ENCODE measurements at places on chromosomes 7 and 10.

GRCh38 chr10:104301907-104302690 lies 33.1 kb downstream of the GSTO2 start:
- no peak for DNase-seq

DNA sequence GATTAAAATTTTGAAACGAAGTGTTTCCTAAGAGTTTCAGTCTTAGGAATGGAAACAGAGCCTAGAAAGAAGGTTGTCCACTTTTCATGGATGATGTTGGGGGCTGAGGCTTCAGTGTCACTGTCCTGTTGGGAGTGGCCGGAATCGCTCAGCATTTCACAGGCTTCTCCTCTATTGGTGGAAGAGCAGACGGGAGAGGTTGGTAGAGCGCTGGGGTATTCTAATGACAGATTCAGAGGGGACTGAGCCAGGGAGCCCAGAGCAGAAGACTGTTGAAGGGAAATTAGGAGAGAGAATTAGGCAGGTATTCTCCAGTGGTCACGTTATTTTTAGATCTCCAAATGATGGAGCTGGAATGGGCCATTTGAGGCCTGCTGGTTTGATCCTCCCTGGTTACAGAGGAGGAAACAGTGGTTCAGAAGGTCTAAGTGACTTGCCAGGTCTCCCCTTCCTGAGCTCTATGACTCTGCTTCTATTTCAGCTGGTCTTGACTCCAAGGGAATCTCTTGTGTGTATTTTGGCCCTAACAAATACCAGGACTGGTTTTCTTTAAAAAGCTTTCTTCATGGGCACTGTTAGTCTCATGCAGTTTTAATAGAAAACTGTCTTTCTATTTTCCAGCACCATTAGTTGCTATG lies 35.7 kb upstream of the EEPD1 start:
- no peak for DNase-seq

- no peak for DNase-seq
Measured at GRCh38 chr10:124737708-124738107, 6.5 kb downstream of the FAM53B start.

- no peak for DNase-seq
Measured at GRCh38 chr10:48234787-48235186, 39.7 kb downstream of the FRMPD2 start.

- DNase-seq = peak; percentile 3
Measured at GRCh38 chr7:45662540-45663166, 88.5 kb downstream of the ADCY1 start.

GRCh38 chr7:35025369-35025870 lies 11.9 kb downstream of the DPY19L1 start:
- no peak for DNase-seq

- peak; percentile 30 for DNase-seq
Measured at GRCh38 chr7:77651575-77652162, 44.6 kb upstream of the RSBN1L start.

DNA sequence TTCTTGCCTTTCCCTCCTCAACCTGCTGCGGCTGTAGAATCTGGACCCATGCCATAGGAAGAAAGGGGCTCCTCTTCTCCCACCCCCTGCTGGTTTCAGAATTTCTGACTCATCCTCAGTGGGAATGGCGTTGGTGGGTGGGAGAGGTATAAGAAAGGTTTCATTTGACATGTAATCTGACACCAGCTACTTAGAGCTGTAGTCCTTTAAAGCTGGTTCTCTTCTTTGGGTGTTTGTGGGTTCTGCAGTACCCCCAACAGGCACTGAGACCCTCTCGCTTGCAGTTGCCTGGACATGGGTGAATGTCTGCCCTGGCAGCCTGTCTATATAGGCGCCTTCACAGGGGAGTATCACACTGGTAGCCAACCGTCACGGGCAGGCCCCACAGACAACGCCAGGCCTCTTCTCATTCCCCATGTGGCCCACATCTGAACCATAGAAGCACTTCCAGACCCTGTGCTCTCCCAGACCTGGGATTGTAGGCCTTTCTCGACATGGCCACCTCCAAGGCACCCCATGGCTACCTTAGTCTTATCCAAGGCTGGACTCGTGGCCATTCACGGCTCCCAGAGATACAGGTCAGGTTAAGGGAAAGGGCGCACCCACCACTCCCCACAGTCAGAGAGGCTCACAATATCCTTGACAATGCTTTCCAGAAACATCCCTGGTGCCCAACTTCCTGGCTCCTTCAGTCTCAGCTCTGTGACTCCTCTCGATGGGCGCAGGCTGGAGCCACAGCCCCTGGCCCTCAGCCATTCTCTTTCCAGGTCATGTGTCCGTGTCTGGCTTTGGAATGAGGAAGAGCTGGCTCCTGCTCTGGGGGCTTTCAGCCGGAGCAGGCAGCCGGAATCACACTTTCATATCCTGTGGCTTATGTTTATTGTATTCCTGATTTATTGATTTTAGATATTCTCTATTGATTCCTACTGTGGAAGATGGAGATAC lies 17.5 kb downstream of the ZNF862 start:
- no peak for DNase-seq

DNA sequence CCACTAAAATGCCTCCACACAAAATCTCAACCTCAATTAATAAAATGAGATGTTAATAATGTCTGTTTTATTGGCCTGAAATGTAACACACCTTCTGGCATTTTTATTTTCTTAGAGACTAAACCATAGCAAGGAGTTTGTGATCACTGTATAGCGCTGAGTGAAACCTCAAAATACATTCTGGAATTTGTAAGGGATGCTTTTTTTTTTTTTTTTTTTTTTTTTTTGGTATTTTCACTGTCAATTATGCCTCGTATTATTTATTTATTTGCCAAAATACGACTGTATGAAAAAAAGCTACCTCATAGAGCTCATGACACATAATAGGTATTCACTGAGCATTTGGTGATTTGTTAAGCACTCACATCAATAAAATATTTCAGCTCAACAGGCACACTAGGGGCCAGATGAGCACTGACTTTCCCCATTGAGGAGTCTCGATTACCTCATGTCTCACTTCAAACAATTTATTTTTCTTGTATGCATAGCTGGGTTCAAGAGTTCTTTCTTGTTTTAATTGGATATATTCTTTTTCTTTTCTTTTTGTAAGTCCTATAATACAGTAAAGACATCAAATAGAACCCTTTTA lies 36.5 kb downstream of the SEMA3C start:
- no peak for DNase-seq

DNA sequence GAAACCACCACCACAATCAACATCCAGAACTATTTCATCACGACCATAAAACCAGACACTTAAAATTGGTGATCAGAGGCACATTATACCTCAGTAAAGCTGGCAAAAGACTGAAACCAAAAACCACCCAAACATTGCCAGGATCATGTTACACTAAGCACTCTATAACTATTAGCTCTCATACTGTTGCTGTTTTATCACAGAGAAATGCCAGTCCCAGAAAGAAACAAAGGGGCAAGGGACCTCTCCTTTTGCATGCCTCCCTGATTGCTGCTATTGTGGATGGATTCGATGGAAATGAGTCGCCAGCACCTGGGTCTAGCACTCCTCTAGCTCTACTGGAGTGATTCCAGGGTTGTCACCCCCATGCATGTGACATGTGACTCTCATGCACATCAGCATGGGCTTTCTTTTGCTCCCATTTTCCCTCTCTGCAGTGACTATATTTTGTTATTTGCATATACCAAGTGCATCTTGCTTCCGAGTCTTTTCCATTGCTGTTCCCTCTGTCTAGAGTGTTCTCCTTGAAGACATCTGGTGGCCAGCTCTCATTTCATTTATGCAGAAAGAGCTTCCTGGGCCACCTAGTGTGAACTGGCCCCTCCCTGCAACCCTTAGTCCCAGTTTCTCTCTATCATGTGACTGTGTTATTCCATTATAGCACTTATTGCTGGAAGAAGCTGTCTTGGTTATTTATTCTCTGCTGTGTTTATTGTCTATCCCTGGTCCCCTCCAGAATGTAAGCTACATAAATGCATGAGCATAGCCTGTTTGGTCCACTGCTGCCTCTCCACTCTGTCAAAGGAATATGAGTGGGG lies 300.6 kb downstream of the PLXNA4 start:
- no peak for DNase-seq

DNA sequence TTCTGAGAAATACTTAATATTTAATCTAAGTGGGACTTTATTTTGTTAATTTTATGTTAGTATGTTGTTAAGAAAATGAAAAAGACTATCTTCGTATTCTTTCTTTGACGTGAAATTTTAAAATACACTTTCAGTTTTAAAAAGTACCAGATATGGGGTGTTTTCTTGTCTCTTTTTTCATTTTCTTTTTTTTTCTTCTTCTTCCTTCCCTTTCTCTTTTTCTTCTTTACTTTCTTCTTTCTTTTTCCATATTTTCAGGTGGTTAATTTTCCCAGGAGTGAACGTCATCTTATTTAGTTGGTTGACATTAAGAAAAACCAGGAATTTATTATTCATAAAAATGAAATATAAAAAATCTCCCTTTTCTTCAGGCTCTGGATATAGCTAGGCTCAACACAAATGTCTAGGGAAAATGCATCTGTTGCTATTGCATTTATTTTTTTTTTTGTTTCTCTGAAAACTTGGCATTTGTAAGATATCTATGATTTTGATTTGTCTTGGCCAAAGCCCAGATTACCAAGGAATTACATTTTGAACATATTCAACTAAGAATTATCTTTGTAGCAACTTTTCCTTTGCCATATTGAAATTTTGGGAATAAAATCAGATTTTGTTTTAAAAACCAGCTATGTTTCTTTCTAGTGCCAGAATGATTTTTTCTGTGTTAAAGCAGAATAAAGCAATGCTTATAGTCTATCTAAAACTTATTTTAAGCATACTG lies 241.3 kb upstream of the FOXP2 start:
- DNase-seq = no peak

- DNase-seq = no peak
Measured at GRCh38 chr10:91051829-91052228, 130.9 kb upstream of the ANKRD1 start.

DNA sequence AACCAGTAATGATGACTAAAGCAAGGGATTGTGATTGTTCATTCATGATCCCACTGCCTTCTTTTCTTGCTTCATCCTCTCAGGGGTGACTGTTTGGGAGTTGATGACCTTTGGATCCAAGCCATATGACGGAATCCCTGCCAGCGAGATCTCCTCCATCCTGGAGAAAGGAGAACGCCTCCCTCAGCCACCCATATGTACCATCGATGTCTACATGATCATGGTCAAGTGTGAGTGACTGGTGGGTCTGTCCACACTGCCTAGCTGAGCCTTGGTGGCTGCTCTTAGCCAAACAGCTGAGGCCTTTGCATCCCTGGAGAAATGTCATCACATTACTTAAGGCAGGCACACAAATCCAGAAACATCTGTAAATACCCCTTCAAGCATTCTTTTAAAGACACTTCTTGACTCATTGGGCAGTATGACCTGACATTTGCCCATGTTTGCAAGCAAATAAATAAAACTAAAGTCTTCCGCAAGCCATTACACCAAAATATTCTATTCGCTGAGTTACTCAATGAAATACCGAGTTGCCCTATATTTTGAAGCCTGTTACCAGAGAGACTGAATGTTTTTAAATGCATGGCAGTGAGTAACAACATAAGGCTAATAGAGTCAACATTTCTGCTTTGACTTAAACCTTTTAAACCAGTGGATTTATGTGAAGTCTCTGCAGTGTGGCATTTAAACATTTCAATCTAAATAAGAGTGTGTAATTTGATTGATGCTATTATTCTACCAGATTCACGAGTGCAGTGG lies 166.3 kb upstream of the LANCL2 start:
- DNase-seq = no peak

- DNase-seq = no peak
Measured at GRCh38 chr10:74586088-74586585, 240.3 kb upstream of the KAT6B start.

- DNase-seq = no peak
Measured at GRCh38 chr10:22442468-22442867, 97.2 kb downstream of the SPAG6 start.

- DNase-seq = no peak
Measured at GRCh38 chr7:95106401-95106800, 199.0 kb downstream of the PPP1R9A start.

- DNase-seq = no peak
Measured at GRCh38 chr7:13875496-13876074, 113.9 kb downstream of the ETV1 start.

- DNase-seq = no peak
Measured at GRCh38 chr10:113446739-113447138, 106.1 kb upstream of the HABP2 start.

DNA sequence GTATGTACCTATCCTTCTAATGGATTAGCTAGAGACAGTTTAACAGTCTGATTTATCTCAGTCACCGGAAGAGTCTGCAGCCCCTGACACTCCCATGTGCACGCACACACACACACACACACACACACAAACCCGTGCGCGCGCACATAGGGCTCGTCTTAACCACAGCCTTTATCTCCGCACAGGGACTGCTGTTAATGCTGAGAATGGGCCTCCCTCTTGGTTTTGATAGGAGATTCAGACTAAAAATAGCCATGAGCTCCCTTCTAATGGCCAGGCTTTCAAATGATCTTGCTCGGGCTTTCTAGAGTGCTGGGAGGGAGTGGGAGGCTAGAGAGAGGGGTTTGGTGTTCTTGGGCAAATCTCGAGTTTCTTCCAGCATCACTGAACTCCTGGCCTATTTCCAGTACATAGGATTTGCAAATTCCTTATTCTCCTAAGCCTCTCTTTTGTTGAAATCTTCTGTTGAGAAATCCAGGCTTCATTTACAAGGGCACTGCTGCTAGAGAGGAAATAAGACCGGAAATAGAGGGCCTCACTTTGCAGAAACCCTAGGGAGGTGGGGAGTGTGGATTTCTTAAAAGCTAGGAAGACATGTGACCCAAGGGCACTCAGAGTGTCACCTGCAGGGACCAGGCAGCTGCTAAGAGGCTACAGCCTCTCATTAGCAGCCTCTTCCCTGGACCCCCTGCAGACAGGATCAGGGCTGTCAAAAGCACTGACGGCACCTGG lies 2.4 kb downstream of the TMEM72 start:
- no peak for DNase-seq

GRCh38 chr10:30437031-30437841 lies 3.3 kb downstream of the MAP3K8 start:
- DNase-seq = no peak

GRCh38 chr7:7798510-7798909 lies 80.1 kb upstream of the RPA3 start:
- no peak for DNase-seq

DNA sequence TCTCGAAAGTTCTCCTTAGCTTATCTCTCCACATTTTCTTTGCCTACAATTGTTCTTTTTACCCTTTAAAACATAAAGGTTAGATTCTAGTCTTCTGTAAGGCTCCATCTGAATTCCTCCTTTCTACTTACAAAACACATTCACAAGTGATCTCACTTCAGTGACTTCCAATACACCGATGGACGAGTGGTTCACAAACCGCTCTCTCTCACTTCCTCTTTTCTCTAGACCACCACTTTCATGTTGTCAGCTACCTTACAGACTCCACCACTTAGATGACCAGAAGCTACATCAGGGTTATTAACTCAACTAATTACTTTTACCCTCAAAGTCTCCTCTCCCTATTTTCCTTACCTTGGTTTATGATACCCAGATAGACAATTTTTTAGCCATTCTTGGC lies 11.8 kb downstream of the MET start:
- peak; percentile 44 for DNase-seq

DNA sequence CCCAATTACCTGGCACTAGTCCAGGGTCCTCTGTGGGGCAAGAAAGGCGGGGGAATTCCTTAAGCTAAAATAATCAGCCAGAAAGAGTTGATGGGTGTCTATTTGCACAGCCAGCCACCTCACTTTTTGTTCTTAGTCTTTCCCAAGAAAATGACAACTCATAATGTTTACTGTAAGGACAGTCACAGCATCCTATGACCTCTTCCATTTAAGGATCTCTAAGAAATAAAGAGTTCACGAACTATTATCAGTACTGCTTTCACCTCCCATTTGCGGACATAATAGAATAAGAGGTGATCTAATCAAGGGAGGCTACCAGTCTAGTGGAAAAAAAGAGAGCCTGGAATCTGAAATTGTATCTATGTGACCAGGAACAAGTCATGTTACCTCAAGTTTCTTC lies 72.4 kb upstream of the LRRC17 start:
- no peak for DNase-seq
